ENCODE measurements at places on chromosomes 13 and 19.

DNA sequence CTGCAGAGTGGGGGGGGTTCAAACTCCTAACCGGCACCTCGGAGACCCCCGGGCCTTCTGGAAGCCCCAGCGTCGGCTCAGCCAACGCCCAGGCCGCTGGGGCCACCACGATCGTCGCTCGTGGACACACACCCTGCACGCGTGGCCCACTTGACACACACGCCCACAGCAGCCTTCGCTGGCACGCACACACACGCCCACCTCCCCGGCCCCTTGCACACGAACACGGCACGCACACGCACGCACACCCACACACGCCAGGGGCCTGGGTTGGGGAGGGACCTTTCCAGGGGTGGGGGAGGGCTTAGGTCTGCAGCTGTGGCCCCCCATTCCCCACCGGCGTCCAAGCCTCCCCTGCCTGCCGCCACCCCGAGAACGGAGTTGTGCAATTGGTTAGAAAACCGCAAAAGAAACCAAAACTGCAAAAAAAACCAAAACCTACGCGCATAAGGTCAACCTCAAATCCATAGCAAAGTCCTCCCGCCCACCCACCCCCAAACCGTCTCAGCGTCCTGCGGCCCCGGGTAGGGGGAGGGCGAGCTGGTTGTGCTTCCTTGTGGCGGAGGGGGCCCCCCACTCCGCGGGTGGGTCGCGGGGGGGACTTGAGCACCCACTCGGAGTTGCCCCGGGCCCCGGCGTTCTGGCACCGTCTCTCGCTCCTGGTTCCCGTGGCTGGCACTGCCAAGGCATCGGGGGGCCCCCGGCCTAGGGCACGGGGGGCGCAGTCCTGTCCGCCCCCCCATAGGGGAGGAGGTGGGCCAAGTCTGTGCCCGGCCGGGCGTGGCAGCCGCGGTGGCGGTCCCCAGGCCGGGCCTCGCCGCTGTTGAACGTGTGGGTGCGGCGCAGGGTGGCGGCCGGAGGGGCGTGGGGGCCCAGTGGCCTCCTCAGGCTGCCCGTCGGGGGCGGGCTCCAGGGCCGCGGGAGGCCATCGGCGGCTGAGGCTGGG lies 3.3 kb upstream of the LRG1 start:
- no peak for DNase-seq

DNA sequence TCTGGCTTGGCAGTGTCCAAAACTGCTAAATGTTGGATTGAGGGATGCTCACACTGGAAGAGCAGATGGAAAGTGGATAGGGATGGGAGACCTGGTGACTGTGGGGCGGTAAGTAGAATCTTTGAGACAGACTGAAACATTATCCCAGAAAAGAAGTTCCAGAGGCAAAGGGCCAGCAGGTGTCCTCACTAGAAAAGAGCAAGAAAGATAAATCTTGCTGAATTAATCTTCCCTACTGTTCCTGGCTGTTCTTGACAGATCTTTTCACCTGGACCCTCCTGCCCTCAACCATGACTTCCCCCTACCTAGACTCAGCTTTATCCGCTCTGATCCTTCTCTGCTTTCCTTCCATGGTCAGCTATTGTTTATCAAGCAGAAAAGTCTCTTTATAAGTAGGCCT lies 35.0 kb upstream of the FRY start:
- no peak for DNase-seq

DNA sequence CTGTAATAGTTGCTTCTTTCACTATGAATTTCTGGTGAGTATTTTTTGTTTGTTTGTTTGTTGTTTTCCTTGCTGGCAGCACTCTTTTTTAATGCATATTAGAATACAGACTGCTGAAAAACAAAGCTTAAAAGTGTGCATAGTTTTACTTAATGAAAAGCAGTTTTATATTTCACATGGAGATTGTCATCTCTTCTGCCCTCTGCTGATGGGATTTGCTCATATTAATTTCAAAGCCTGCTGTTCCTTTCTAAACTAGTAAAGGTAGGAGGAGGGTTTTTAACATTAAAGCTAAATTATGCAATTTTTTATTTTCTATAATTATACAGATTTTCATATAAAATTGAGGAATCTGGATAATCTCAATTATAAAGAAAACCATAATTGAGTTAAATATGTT lies 692.6 kb upstream of the SLITRK1 start:
- no peak for DNase-seq

- no peak for DNase-seq
Measured at GRCh38 chr13:49610176-49610575, 18.1 kb upstream of the ARL11 start.

GRCh38 chr19:6059988-6060599 lies 50.2 kb downstream of the RFX2 start:
- DNase-seq, result no peak

DNA sequence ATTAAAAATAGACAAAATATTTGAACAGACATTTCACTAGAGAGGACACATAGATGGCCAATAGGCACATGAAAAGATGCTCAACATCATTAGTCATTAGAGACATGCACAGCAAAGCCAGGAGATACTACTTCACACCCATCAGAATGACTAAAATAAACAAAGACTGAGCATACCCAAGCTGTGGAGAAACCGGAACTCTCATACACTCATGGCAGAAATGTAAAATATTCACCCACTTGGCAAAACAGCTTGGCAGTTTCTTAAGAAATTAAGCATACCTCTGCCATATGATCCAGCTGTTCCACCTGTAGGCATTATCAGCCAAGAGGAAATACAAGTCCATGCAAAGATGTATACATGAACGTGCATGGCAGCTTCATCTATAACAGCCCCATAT lies 213.4 kb downstream of the TSHZ3 start:
- DNase-seq, result no peak

DNA sequence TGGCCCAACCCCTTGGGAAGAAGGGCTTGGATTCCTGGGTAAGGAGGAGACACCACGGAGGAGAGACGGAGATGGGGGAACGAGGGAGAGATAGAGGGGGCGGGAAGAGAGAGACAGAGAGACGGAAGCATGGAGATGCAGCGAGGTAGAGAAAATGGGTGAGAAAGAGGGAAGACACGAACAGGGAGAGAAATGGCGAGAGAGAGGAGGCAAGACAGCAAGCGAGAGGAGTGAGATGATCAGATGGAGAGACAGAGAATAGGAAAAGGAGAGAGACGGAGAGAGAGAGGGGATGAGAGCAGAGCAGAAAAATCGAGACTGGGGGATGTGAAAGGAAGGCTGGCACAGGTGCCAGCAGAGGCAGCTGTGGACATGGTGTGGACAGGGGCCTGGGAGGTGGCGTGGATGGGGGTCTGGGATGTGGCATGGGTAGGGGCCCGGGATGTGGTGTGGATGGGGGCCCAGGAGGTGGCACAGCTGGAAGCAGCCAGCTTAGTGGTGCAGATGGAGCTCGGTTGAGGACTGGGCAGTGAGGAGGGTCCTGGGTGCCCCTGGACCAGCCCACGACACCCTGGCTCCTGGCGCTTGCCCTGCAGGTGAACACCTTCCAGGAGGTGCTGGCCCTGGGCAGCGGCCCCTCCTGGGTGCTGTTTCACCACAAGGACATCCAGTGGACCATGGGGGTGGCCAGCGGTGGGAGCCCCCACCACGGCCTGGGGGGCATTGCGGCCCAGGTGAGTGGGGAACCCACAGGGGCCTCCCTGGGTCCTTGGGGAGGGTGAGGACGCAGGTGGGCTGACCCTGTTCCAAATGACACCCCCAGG lies 33.9 kb downstream of the HPN start:
- no peak for DNase-seq

- DNase-seq, result no peak
Measured at GRCh38 chr13:106756446-106756845, 188.5 kb upstream of the ARGLU1 start.

GRCh38 chr13:43787997-43788396 lies 1.2 kb upstream of the ENOX1 start:
- no peak for DNase-seq

GRCh38 chr19:39412867-39413271 lies 400 bp downstream of the PLEKHG2 start:
- no peak for DNase-seq

- DNase-seq, result no peak
Measured at GRCh38 chr13:111037927-111038326, 77.2 kb upstream of the ARHGEF7 start.

DNA sequence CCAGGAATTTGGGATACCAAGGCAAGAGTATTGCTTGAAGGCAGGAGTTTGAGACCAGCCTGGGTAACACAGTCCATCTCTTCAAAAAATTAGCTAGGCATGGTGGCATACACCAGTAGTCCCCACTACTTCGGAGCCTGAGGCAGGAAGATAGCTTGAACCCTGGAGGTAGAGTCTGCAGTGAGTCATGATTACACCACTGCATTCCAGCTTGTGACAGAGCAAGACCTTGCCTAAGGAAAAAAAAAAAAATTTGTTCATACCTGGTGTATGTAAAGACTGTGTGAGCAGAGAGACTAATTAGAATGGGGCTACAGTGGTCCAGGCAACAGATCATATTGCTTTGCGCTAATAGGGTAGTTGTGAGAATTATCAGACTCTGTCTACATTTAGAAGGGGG lies 778.3 kb upstream of the PCDH20 start:
- no peak for DNase-seq

DNA sequence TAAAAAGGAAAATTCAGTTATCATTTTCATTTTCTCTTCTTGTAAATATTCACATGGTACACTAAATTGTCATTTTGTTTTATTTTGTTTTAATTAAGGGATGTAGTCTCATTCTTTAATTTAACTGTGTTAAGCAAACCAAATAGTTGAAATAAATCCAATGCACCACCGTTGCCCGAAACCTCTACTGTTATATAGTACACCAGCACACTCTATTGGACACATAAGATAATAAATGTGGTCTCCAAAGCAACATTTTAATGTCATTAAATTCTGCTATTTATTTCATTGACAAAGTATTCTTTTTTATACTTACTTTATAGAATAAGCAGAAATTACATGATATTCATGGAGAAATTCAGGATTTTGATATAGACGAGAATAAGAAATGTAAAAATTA lies 156.4 kb upstream of the FREM2 start:
- no peak for DNase-seq

DNA sequence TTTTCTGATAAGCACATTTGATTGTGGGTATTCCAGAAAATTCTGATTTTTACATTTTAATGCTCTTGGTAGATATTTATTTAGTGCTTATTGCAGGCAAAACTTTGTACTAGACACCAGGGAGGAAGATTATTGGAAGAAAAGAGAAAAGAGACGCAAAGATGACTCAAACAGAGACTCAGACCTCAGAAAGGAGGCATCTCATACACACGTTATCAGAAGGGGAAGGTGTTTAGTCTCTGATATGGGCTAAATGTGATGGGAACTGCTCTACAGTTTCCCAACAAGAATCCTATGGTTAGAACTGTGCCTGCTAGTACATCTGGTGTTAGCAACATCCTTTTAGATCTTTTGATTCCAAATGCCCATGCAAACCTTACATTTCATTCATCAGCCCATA lies 245.6 kb downstream of the KLF5 start:
- no peak for DNase-seq

GRCh38 chr19:1162404-1163282 lies 11.4 kb downstream of the SBNO2 start:
- no peak for DNase-seq

DNA sequence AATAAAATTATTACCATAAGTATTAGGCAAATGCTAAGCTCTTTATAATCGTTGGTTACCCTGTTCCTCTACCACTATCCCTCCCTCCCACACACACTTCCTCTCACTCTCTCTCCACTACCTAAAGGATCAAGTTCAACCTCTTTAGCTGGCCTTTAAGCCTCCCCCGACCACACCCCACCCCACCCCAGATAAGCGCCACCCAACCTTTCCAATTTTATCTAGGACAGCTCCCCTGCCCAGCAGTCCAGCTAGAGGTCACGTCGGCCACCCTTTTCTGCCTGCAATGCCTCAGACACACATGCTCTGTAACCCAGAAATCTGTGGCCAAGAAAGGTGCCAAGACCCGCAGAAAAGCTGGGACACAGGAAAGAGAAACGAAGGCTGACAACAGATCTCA lies 1.1 kb downstream of the LYPD4 start:
- DNase-seq, result no peak

- DNase-seq, result no peak
Measured at GRCh38 chr13:48222358-48223301, 10.4 kb upstream of the ITM2B start.

- no peak for DNase-seq
Measured at GRCh38 chr19:29667387-29667783, 2.1 kb downstream of the PLEKHF1 start.

DNA sequence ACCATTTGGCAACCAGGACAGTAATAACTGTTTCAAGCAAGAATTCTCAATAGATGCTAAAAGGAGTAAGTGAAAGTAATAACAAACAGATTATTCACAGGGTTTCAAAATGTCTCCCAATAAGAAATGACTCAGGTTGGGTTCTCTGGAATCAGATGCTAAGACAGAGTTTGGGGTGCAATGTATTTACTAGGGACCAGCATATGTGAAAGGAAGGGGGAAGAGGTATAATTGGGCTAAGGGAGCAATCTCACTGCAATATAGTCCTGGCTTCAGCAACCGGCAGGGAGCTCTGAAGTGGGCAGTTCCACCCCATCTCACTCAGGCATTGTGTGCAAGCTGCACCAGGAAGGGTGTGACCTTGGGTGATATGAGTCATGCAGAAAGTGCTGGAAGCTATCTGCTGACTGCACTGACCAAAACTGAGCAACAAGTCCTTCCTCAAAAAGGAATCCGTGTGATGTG lies 23.4 kb downstream of the ZDHHC20 start:
- DNase-seq, result no peak

DNA sequence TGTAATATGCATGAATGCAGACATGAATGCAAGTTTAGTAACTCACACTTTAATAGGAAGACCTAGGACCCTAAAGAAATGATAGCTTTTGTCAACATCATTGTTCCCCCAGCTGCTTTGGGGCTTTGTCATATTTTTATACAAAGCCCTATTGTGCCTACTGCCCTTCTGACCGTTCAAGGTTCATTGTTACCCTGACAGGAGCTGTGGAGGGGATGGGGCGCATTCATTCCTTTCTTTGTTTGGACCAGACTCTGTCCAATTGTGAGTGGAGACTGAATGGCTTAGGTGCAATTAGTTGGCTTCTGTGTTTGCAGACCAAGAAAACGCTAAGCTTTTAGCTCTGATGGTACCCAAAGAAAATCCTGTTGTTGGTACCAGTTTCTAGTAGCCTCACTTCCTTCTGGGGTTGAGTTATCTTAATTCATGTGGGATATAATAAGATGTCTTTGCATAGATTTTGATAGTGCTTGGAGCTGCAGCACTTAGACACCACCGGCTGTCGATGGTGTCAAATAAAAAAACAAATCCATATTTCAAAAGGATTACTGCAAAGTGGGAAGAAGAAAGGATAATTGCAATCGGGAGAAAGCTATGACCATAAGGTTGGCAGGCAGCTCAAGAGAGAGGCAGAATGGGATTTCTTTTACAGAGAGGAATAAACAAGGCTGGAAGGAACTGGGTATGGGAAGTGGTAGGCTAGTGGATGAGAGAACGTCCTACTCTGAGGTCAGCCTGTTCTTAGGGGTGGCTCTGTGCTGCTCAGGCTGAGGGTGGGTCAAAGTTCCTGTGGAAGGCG lies 133.9 kb upstream of the TMTC4 start:
- DNase-seq, result no peak

GRCh38 chr13:65940720-65941119 lies 1289.4 kb downstream of the PCDH9 start:
- no peak for DNase-seq
